ENCODE measurements at places on chromosomes 1 and 21. TPM values are rescaled to one million over a fixed set of nuclear protein-coding genes. Genes with fewer than 3 reads are reported as not detected.

The SMCP gene
- not detected for total RNA-seq

The HPDL gene
- 0.45 TPM for total RNA-seq

The C1orf53 gene
- total RNA-seq: 5.5 TPM

The GBP7 gene
- total RNA-seq: not detected

The LMX1A gene
- total RNA-seq: not detected

The PBX1 gene
- total RNA-seq: 61.4 TPM

GRCh38 chr1:55716610-55717009 lies 501.4 kb upstream of the USP24 start:
- no peak for DNase-seq

- DNase-seq: peak; percentile 83
Measured at GRCh38 chr1:19643602-19644394, at the start of gene NBL1. Gene NBL1 (plus strand): TSS chr1:19644311. CDS start chr1:19655031, 10,720 bp downstream.

DNA sequence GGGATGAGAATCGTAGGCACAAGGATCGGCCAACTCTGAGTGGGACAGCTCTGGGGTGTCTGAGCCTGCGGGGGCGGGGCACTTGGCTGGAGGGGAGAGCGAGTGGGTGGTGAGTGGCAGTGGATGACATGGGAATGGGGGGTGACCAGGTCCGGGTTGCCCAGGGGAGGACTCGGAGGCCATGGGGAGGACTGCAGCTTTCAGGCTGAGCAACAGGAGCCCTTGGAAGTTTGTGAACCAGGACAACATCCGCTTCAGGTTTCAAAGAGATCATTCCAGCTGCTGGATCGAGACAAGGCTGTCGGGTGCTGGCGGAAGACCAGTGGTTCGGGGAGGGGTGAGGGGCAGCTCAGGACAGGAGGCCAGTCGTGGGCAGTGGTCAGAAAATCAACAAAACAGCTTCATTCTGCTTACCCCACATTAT lies 124.4 kb upstream of the IRF2BP2 start:
- DNase-seq: no peak

DNA sequence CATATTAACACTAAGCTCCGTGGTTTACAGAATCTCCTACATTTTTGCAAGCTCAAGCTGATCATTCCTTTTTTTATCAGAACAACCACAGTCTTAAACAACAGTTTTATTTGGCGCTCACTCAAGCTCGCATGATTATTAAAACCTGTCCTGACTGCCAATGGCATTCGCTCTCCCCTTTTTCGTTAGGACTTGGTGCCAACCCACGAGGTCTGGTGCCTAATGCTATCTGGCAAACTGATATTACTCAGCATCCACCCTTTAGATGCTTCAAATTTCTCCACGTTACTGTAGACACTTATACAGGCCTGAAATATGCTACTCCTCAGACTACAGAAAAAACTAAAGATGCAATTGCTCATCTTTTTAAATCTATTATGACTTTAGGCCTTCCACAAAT lies 23.0 kb upstream of the ITLN1 start:
- DNase-seq: peak; percentile 17

DNA sequence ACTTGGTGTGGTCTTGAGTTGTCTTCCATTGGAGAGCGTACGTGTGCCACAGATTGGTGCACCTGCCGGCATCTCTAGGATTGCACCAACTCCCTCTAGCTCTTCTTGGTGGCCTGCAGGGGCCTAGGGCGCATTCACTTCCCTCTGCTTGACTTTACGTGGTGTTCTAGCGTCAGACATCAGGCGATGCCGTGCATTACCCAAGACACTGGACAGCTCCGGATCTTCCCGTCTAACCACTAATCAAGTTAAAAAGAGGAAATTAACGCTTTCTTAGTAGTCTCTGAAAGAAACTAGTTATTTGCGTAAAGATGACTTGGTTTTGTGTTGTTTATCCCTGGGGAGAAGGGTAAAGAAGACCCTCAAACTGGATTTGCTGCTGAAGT lies 510 bp upstream of the IL10RB start:
- DNase-seq: no peak

DNA sequence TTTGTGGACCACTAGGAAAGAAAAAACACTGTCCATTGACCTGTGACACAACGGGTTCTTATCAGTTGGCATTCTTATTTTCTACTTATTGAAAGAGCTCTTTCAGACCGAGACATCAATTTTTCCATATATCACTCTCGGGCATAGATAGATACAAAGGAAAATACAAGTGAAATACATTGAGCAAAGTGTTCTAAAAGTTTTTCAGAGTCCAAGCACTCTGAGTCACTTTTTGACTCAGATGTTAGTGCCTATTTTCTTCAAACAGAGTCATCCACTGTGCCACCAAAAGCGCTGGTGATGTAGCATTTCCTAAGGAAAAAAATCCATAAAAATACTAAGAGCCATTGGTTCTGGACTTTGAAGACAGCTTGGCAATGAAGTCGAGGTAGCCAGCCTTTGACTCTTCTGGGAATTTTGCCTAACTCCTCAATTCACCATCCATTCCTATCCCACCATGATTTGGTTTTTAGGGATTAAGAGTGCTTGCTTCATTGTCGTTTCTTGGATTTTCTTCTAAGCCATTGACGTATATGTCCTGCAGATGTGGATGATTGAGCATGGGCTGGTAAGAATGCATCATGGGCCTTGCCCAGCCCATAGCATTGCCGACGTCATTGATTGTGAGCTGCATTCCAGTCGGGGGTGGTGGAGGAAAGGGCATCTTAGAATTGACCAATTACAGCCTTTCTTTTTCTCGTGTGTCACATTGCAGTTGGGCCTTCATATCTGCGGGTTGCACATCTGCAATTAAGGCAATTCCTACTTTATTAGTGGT lies 10.6 kb downstream of the GALNT2 start:
- no peak for DNase-seq

GRCh38 chr21:33881689-33882440 lies 33.7 kb downstream of the ATP5PO start:
- no peak for DNase-seq

DNA sequence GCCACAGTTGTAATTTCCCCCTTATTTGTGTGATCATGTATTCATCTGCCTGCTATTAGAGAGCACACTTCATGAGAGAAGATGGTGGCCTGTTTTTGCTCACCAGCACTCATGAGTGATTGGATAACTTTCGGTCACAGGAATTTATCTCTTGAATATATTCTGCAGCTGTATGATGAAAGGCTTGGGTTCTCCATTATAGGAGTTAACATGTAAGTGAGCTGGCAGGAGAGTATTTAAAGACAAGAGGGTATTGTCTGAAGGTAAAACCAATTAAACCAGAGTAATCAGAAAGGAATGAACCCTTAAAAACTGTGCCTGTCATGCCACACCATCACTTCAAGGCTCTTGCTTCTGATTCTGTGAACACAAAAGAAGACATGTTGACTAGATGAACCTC lies 574.9 kb upstream of the CAMK1G start:
- DNase-seq: no peak

DNA sequence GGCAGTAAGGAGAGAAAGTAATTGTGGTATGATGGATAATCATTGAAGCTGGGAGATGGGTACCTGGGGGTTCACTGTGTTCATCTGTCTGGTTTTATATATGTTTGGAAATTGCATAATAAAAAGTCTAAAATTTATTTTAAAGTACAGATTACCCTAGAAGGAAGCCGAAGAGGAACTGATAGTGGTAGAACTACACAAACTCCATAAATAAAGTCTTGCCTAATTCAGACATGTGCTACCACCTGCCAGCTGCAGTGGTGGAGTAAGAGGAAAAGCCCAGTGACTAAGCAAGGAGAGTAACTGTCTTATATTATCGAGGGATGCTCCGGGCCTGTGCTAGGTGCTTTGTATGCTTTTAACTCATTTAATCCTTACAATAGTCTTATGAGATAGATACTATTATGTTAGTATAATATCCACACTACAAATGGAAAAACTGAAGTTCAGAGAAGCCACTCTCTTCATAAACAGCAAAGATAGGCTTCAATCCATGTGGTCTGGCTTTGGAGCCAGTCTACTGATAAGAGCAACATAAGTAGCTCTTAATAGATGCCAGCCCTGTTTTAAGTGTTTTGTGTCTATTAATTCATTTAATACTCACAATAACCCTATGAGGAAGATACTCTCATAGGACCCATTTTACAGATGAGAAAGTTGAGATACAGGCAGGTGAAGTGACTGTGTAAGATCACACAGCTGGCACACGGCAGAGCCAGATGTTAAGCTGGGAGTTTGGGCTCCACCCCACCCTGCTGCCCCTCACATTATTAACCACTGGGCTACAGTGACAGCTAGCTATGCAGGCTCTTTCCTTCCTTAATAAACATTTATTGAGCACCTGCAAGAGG lies 56.8 kb upstream of the HNRNPU start:
- DNase-seq: no peak

- DNase-seq: no peak
Measured at GRCh38 chr1:56438901-56439551, 140.3 kb downstream of the PLPP3 start.

GRCh38 chr1:207968521-207969009 lies 57.6 kb upstream of the CD34 start:
- no peak for DNase-seq

GRCh38 chr1:87296206-87296605 lies 32.5 kb upstream of the LMO4 start:
- DNase-seq: no peak

Data from heart right ventricle (tissue), 16 donors.